ENCODE measurements at places on chromosomes 2 and 18.

DNA sequence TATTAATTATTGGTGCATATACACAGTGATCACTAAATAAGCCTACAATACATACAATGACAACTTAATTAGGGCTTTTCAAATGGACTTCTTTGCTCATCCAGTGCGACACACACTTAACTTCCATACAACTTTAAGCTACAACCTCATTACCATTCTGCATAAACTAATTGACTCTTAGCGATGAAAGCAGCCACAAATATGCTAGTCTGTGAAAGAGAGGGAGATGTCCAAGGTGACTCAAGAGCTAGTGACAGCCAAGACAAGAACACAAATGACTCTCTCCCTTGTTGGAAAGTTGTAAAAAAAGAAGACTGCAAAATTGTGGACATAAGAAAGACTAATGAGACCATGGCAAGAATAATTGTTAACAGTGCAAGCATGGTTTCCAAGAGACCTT, 264.8 kb downstream of the ARHGAP15 start:
- DNase-seq: no peak

DNA sequence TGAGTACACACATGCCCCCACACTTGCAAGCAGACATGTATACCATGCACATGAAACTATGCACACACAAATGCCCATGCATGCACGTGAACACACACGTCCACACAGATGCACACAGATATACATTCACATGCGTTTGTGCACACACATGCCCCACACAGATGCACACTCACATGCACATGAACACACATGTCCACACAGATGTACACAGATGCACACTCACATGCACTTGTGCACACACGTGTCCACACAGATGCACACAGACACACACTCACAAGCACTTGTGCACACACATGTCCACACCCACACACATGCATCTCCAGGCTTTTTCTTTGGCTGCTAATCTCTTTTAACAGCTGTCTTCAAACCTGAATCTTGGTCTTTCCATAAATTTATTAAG, 31.1 kb downstream of the SNTG2 start:
- no peak for DNase-seq

DNA sequence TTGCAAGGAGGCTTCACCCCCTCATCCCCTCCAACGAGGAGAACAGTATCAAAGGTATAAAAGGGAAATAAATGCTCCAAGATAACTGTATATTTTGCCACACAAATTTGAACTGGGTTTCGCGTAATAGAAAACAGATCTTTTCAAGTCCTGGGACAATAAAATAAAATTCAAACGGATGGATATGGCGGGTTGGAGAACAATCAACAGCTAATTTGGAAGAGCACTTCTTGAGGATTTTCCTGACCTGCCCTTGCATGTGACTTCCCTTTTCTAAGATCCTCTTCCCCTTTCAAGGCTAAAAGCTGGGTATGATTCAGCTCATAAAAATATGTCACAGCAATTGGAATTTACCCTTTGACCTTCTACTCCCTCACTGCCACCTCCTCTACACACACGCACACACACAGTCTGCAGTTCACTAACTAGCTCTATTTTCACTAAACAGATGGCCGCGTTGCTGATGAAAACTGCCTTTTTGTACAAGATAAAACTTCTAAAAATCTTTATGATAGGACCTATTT, 386.9 kb downstream of the FIGN start:
- no peak for DNase-seq

DNA sequence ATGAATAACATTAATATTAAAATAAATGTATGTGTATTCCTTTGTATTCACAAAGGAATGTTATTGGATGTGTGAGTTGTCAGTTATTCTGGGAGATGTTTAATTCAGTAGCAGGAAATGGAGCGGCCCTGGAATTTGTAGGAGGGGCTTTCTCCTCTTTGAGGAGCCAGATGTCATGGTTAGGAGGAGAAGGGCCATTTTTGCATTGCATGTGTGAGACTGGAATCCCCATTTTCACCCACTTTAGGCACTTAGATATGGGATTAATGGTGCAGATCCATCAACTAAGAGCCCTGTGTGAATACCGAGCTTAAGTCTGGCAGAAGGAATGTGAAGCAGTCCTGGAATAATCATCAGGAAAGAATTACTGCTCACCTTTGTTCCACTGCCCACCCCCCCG, 439.2 kb downstream of the PARD3B start:
- no peak for DNase-seq

DNA sequence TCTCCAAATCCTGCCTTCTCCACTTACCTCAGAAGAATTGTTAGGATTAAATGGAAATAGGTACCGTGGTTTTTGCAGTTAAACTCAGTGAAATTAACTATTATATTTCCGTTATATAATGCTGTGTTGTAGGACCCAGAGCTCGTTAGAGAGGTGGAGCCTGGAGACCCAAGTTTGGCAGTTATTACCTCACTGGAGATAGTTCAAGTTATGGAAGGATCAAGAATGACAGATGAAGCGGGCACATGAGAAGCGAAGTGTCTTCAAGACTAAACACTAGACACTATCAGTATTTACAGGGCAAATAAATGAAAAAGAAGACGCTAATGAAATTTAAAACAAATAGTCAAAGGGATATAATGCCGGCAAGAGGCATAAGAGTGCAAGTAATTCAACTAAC, 866 bp downstream of the CWC22 start:
- DNase-seq: no peak

DNA sequence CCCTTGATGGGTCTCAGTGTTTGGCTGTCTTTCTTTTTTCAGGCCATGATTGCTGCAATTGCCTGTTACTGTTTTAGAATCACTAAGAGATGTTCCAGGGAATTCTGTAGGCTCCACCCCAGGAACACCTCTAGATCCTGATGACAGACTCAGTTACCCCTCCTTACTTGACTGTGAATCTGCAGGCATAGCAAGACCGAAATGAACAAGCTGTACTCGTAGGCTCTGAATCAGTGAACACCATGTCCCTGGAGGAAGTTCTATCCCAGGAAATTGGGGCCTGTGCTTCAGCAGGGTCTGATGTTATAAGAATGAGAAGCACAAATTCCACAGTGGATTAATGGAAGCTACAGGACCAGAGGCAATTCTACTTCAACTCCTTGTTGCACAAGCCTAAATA, 148.6 kb downstream of the COPS8 start:
- no peak for DNase-seq

DNA sequence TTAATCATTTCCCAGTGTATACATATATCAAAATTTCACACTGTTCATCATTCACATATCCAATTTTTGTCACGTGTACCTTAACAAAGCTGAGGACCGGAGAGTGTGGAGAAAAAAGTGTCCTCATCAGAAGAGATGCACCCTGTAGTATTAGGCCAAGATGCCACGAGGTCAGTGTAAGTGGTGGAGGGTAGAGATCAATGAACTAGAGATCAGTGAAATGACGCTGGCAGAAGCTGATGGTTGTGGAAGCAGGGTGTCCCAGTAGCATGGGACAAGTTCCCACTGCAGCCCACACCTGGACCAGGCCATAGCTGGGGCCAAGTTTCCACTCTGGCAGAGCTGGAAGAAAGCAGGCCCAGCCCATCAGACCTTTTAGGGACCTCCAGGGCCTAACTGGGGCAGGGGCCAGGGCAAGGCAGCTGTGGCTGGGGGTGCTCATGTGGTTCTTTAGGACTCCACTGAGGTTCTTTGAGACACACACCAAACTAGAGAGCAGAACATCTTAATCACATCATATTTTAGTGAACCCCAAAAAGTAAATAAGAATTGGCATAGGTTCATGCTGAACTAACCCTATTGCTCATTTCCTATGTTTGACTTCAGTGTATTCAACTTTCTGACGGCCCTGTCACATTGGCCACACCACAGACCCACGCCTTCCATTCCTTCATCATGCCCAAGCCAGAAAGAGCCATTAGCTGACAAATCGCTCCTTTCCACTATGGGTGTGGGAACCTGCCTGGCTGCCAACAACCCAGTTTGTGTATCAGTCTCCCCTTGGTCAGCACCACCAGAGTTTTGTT, 21.6 kb upstream of the GPR55 start:
- no peak for DNase-seq

- no peak for DNase-seq
These were observed 17.3 kb downstream of the EN1 start for GRCh38 chr2:118830118-118830517.

- no peak for DNase-seq
These were observed 80.3 kb downstream of the SLC66A3 start for GRCh38 chr2:11235583-11235982.

Data from CD8-positive, alpha-beta memory T cell (primary cell).